ENCODE measurements at places on chromosomes 2 and 18.

DNA sequence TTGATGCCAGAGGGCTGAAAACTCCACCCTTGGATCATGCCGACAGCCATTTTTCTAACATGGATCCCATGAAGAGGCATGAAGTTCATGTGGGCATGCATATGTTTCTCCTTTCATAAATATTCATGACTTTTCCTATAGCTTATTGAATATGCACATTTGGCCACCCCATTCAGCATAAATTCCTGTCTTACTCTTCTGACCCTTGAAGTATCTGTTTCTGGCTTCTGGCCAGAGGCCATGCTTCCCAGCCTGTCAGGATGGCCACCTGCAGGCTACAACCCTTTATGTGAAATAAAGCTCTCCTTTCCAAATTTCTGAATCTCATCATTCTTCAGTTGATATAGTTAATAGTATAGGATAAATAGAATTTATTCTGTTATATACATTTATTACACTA lies 19.6 kb upstream of the MSTN start:
- no peak for DNase-seq

- DNase-seq: no peak
Observed at GRCh38 chr2:168915441-168916330, 14.6 kb downstream of the G6PC2 start.

- no peak for DNase-seq
Observed at GRCh38 chr2:27498975-27499374, 2.3 kb downstream of the GCKR start.

DNA sequence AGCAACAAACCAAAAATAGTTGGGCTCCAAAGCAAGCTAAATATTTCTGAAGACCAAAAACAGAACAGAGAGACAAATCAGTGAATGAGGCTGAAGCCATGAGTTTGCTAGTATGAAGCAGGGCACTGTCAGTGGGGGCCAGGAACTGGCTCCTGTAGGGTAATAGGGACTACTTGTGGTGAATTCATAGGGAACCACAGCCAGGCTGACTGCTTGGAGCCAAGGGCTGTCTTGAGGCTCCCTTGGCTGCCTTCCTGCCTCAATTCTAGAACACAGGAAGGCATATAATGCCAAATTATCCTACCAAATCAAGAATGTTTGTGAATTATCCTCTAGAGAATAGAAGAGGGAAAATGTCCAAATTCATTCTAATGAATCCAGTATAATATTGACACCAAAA lies 406.0 kb downstream of the CCDC85A start:
- no peak for DNase-seq

DNA sequence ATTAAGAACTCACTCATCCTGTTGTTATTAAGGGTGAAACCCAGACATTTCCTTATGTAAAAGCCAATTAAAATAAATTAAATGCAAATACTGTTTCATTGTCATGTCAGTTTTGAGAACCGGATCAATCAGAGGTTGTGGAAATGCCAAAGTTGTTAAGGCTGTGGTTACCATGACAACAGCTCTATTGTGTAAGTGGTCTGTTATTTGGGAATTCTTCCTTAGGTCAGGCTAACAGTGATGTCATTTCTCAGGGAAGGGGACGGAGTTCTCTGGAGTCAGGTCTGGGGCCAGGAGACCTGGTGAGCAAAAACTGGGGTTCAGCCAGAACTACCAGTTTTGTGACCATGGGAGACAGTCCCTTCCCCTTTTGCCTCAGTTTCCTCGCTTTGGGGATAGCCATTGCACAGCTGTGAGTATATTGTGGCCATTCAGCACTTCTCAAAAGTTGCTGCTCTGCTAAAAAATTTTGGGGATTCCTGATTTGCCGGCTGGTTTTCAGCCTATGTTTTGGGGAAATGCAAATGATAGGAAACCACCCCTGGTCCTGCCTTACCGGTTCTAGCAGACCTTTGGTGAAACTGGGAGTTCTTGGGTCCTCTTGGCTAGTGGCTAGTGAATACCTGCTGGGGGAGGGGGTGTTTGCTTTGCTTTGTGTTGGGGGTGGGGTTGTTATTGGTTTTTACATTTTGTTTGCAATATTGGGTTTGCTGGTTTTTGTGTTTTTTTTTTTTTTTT lies 21.6 kb downstream of the HPCAL1 start:
- no peak for DNase-seq

GRCh38 chr18:40360558-40360957 lies 1594.5 kb upstream of the PIK3C3 start:
- no peak for DNase-seq

Data from hepatocyte (in vitro differentiated cells).